CD4-positive, alpha-beta T cell treated with Interferon alpha-2 for 1 hour (primary cell): ENCODE measurements at places on chromosomes 11 and 22.

GRCh38 chr11:108587109-108587508, 6.5 kb downstream of the EXPH5 start:
- DNase-seq, result no peak

DNA sequence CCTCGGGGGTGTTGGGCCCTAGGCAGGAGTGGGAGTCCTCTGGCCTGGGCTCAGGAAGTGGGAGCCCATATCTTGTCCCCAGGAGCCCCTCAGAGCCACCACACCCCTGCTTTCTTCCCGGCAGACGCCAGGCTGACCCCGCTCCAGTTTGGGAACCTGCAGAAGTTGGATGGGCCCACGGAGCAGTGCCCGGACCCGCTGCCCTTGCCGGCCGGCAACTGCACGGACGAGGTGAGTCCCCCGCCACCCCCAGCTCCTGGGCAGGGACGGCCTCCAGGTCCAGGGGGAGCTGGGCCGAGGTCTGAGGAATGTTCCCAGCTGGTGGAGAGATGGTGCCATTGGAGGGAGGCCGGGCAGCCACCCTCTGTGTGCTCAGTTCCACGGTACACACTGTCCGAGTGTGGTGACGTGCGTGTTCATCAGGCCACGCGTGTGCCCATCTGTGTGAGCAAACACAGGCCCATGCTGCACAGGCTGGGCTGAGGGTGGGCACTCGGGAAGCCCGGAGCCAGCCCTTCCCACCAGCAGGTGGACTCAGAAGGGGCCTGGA, 4.8 kb downstream of the MUC5B start:
- no peak for DNase-seq

DNA sequence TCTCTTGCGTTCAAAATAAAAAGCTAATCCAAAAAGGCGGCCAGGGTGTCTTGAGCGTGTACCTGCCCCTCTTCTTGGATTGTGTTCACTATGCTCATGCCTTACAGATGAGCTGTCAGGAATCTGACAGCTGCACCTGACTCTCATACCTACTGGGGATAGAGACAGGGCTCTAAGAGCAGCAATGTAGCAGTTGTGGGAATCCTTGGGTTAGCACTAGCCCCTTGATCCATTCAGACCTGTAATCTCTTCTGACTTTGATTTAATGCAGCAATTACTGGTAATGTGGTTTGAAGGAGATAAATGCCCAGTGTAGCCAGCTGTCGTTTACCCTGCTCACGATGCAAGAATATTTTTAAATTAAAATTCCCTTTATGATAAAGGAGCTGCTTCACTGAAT, 145.8 kb downstream of the APOL5 start:
- no peak for DNase-seq

DNA sequence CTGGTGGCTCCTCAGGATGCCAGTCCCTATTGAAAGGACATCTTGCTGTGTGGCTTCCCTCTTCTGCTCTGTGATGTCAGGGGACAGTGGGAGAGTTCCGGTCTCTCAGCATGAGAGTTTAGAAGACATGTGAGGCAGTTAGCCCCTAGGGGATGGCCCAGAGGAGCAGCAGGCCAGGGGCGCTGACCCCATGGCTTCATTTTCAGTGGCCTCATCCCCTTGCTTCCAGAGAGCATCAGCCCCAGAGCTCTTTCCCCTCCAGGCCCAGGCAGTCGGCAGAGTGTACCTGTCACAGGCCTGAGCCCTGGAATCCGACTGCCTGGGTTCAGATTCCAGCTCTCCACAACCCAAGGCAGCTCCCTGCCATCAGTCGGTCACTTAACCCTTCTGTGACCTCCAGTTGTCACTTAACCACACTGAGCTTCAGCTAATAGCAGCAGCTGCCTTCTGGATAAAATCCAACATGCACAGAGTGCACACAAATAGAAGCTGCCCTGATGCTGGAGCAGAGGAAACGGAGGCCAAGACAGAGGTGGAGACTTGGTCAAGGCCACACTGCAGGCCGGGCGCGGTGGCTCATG, 14.1 kb upstream of the LRRC10B start:
- no peak for DNase-seq

GRCh38 chr11:86735451-86736290, 63.3 kb upstream of the ME3 start:
- no peak for DNase-seq

GRCh38 chr11:78080084-78080817, 589 bp upstream of the NDUFC2 start:
- no peak for DNase-seq
